Putamen (tissue), 1 donor: ENCODE measurements at places on chromosomes 13 and 19.

DNA sequence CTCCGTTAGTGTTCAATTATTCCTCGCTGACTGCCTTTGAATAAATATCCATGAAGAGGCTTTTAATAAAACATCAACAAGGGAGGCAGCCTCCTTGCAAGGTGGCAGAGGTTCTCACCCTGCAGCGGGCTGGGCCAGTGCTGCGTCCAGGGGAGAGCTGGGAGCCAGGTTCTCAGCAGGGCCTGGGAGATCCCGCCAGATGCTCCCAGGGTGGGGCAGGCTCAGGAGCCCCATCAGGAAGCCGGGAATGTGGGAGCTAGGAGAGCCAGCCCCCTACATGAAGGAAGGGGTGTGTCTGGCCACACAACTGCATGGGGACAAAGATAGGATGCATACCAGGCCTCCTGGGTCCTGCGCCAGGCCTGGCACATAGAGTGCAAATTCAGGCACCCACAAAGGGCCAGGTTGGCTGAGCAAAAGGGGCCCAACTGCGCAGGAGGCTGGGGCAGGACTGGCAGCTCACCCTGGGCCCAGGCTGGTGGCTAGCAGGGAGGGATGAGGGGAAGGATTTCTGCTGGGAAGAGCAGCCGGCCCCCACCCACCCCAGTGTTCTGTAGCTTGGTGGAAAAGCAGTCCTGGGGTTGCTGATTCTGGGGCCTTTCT lies 22.8 kb downstream of the VSTM2B start:
- no peak for DNase-seq

DNA sequence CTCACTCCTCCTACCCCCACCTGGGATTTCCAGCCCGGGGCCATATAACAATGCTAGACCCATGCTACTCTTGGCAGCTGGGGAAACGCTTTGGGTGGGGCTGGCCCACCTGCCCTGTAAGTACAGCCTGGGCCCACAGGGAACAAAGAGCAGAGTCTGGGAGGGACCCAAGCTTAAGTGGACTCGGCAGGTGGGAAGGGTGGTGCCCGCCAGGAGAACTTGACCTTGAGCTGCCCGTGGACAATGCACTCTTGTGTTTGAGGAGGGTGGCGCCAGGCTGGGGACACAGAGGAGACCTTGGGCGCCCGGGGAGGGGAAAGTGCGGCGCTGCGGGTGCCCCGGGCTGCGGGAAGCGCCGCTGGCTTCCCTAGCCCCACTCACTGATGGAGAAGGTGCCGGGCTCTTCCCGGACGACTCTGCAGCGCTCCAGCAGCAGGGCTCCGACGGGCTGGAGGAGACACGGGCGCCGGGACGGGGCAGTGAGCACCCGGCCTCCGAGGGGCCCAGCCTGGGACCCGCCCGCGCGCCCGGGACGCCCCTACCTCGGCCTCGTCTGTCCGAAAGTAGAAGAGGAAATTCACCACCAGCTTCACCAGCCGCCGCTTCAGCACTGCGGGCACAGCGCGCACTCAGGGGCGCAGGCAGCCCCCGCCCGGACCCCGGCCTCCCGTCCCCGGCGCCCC lies 607 bp downstream of the PLEKHJ1 start:
- no peak for DNase-seq

DNA sequence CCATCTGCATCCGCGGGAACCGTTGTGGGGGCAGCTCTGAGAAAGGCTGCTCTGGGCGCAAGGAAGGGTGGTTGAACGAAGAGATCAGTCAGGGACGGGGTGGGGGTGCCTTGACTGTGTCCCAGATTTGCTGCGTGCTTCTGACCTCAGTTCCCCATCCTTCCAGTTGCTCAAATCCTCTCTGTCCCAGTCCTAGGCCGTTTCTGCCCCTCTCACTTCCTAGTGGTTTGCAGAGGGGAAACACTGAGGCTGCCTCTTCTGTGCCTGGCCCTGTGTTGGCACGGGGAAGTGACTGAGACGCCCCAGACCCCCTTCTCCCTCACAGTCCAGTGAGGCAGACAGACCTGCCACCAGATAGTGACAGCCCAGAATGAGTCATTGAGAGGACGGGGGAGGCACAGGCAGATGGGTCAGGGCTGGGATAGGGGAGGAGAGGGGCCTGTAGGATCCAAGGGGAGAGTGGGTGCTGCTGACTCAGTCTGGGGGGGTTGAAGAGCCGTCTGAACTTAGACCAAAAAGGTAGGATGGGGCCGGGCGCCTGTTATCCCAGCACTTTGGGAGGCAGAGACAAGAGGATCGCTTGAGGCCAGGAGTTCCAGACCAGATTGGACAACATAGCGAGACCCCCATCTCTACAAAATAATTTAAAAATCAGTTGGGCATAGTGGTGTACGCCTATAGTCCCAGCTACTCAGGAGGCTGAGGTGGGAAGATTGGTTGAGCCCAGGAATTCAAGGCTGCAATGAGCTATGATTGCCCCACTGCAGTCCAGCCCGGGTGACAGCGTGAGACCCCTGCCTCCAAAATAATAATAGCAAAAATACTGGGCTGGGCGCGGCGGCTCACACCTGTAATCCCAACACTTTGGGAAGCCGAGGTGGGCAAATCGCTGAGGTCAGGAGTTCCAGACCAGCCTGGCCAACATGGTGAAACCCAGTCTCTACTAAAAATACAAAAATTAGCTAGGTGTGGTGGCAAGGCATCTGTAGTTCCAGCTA lies 26.5 kb downstream of the NUMBL start:
- DNase-seq, result no peak

GRCh38 chr13:43266936-43267615 lies 243.7 kb downstream of the DNAJC15 start:
- DNase-seq, result no peak

GRCh38 chr13:33409673-33410510 lies 124.3 kb upstream of the STARD13 start:
- DNase-seq, result no peak

GRCh38 chr13:41847216-41847615 lies 113.7 kb downstream of the VWA8 start:
- DNase-seq, result no peak

DNA sequence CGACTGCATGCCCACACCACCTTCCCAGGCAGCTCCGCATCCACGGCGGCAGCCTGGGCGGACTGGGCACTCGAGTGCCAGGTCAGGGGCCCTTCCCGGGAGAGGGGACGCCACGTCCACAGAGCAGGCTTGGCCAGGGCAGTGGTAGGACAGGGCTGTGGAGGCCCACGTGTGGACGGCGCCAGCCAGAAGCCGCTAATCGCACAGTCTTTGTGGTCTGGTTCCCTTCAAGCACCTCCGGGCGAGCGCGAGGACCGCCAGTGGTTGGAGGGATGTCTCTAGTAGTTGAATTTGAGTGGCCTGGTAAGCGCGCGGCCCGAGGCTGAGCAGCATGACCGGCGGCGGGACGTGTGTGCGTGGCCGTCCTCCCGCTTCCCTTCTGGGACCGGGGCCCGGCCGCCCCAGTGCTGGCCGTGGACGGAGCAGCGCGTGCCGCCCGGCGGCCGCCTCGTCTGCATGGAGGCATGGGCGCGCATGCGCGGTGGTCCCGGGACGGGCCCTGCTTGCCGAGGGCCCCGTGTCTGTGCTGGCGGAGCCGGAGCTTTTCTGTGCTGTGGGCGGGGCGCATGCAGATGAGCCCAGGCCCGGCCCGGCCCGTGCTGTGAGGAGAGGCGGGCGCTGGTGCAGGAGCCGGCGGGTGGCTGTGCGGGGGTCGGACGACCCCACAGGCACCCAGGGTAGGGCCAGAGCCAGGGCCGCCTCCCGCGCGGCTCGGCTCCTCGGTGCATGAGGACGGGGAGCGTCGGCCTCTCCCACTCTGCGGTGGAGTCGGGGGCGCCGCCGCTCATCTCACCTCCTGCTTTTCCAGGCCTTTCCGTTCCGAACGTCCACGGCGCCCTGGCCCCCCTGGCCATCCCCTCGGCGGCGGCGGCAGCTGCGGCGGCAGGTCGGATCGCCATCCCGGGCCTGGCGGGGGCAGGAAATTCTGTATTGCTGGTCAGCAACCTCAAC lies 8.6 kb downstream of the PTBP1 start:
- no peak for DNase-seq

DNA sequence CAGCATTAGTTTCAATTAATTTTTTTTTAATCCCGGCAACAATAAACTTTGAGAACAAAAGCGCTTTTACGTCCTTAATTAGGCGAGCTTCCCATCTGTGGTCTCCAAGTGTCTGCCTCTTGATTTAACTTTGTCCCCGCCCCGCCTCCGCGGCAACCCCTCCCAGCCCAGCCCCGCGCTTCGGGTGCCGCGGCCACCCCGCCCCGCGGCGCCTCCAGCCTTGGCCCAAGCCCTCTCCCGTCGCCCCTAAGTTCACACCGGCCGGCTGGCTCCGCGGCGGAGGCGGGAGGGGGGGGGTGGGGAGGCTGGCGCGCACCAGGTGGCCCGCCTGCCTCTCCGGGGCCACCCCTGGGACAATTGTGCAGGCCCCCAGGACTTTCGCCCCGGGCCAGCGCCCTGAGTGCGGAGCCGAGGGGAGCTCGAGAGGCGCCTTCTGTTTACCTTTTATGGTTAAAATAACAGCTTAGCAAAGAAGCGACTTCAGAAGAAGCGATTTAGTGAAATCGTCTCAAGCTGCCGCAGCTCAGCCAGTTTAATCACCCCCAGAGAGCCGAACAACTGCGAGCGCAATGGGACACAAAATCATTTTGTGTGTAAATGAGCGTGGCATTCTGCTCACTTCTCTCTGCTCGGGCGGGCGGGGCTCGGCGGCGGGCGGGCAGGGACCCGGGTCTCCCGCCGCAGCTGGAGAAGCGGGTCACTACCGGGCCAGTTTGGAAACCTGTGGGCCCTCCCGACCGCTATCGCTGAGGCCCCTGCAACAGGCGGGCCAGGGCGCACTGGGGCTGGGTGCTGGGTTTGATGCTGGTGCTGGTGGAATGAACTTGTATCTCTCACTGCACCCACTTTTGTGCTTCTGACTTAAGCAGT lies 1.4 kb downstream of the KCTD15 start:
- no peak for DNase-seq

DNA sequence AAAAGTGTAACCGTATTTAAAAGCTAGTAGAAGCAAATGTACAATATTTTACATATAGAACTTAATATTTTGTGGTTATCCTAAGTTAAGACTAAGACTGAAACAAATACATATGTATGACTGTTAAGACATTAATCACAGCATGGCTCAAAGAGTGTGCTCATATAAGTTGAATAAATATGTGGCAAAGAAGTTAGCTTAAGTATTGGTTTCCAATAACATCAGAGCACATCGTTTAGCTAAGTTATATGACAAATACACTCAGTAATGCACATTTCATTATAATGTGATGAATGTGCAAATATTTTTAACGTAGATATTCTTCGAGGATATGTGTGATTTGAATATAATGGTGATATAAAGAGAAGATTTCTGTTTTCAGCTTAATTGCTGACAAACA lies 253.8 kb downstream of the SLITRK5 start:
- no peak for DNase-seq

DNA sequence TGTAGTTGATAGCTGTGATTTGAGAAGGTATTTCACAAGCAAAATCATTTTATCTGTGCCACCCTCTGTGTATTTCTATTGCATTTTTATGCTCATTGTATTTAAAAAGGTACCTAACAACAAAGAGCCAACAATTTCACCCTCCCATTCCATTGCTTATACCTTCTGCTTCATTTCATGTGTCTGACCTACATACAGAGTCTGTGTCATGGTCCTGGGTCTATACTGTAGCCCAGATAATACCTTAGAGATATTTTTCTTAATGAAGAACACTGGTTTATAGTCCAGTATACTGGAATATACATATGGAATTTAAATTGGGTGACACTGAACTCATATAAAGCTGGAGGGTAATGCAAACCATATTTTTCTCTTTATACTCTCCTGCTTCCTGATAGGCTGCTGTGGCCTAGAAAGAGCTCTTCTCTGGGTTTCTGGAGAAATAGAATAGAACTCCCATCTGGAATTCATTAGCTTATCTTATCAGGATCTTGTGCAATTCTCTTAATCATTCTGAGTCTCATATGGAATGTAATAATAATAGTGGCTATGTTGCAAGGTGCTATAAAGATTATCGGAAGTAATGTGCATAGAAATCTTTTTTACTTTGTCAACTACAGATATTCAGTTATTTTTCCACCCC lies 31.8 kb upstream of the SPART start:
- DNase-seq, result no peak
